HuH-7.5 (cell line): ENCODE measurements at places on chromosomes 7 and 10.
A peak's percentile ranks its signal among the peaks of the same experiment; 100 is the strongest.

- DNase-seq, result no peak
Observed at GRCh38 chr10:124509880-124510632, 48.4 kb downstream of the LHPP start.

GRCh38 chr7:537911-538634 is 18.4 kb upstream of the PDGFA start:
- DNase-seq, result peak; percentile 99

GRCh38 chr7:27745064-27745583 is 5.2 kb downstream of the TAX1BP1 start:
- peak; percentile 46 for DNase-seq

- DNase-seq, result no peak
Observed at GRCh38 chr7:128045158-128045557, 13.9 kb upstream of the LRRC4 start.

DNA sequence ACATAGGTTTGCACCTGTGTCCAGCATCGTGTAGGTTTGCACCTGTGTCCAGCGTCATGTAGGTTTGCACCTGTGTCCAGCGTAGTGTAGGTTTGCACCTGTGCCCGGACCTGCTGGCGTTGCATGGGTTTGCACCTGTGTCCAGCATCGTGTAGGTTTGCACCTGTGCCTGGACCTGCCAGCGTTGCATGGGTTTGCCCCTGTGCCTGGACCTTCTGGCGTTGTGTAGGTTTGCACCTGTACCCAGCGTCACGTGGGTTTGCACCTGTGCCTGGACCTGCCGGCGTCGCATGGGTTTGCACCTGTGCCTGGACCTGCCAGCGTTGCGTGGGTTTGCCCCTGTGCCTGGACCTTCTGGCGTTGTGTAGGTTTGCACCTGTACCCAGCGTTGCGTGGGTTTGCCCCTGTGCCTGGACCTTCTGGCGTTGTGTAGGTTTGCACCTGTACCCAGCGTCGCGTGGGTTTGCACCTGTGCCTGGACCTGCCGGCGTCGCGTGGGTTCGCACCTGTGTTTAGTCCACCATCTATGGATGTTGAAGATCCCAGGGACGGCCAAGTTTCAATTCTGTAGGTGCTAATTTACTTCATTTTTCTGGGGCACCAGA is 158.0 kb downstream of the WDR37 start:
- DNase-seq, result no peak

GRCh38 chr10:26799342-26799741 is 61.4 kb downstream of the ABI1 start:
- DNase-seq, result no peak

DNA sequence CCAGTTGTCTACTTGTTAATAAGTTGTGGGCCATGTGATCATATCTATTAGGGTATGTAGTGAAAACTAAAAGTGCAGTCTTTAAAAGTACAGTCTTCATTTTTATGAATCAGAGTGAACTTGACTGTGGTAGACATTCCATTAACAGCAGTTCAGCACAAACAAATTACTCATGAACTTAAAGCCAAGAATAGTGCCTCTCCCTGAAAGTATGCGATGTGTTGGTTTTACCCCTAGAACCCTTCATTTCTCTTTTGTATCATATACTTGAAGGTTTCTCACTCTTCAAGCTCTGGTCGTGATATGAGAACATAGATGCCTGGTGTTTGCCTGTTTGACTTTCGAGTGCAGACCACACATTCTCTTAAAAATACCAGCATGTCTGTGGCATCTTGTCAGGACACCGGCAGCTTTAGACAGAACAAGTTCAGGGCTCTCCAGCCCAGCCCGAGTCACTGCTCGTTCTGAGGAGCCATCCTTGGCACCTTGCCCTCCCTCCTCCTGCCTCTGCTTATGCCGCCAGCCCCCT is 159.3 kb downstream of the LCOR start:
- no peak for DNase-seq

DNA sequence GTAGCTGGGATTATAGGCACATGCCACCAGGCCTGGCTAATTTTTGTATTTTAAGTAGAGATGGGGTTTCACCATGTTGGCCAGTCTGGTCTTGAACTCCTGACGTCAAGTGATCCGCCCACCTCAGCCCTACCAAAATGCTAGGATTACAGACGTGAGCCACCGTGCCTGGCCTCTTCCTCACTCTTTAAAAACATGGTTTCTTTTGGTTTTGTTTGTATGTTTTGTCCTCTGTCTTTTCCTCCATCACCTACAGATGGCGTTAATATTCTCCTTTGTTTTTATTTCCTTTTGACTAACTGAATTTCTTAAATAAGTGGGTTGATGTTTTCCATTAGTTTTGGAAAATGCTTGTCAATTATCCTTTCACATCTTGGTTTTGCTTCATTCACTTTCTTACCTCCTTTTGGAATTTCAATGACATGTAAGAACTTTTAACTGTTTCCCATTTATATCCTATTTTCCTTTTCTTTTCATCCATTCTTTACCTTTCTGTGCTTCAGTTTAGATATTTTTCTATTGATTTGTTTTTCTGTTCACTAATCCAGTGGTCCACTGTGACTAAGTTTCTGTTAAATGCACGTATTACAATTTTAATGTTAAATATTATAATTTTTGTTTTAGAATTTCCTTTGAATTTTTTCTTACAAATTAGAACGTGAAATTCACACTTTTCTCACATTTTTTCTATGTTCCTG is 104.1 kb downstream of the ZNF467 start:
- no peak for DNase-seq

DNA sequence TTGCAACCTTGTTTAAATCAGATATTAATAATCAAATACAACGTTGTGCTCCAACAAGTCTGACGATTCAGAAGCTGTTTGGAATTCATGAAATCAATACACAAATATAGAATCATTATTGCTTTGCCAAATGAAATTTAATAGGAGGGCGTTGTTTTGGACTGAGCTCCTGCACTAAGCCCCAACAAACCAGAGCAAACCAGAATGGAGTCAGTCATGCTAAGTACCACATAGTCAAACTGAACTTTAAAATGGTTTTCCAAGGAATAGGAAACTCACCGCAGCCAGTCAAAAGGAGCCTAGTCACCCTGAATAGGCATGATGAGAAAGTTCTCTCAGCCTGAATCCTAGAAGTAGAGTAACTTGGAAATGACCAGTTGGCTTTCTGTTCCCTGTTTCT is 53.7 kb downstream of the HACD1 start:
- no peak for DNase-seq

GRCh38 chr10:20040012-20040411 is 223.8 kb downstream of the PLXDC2 start:
- DNase-seq, result no peak

GRCh38 chr7:21430575-21430954 is 2.7 kb downstream of the SP4 start:
- no peak for DNase-seq

DNA sequence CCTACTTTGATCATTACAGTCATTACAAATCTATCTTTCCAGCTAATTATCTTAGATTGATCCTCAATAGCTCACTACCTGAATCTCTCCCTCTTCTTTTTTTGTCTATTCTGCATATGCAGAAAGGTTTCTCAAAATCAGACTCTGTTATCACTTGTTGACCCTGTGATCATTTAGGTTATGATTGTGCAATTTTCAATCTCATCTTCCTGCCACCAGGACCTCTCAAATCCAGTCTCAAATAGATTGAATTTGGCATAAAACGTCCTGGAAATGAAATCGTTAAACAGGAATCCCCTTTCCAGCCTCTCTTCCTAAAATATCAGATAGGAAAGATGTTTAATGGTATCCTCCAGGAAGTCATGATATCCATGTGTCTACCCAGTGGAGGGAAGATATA is 96.6 kb downstream of the ST8SIA6 start:
- no peak for DNase-seq

GRCh38 chr10:64558094-64558835 is 1037.1 kb downstream of the REEP3 start:
- no peak for DNase-seq
